ENCODE measurements at places on chromosomes 5 and 9.
A peak's percentile ranks its signal among the peaks of the same experiment; 100 is the strongest.

DNA sequence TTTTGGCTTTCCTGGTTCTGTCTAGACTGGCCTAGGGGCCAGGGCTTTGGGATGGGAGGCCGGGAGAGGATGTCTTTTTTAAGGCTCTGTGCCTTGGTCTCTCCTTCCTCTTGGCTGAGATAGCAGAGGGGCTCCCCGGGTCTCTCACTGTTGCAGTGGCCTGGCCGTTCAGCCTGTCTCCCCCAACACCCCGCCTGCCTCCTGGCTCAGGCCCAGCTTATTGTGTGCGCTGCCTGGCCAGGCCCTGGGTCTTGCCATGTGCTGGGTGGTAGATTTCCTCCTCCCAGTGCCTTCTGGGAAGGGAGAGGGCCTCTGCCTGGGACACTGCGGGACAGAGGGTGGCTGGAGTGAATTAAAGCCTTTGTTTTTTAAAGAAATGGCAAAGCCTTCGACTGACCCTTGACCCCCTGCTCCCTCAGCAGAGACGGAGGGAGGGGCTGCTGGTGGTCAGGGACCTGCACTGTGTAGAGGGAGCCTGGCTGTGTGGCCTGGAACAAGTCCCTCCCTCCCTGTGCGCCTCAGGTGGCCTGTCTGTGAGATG lies 11.1 kb downstream of the FPGS start:
- DNase-seq, result no peak

DNA sequence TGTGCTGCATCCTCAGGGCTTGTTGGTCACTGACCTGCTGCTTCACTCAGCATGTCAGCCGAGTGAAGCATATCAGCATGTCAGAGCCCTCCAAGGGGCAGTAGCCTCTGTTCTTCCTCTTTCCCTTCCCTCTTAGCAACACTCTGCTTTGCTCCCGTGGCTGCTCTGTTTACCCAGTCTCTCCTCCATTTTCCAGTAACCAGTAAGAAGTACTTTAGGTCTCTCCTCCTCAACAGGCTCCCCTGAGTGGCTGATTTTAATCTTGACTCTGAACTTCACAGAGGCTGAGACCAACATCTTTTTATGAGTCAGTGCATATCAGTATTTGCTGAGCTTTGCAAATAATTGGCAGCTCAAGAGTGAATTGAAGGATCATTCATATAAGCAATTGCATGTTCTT lies 18.6 kb upstream of the ADRB2 start:
- no peak for DNase-seq

DNA sequence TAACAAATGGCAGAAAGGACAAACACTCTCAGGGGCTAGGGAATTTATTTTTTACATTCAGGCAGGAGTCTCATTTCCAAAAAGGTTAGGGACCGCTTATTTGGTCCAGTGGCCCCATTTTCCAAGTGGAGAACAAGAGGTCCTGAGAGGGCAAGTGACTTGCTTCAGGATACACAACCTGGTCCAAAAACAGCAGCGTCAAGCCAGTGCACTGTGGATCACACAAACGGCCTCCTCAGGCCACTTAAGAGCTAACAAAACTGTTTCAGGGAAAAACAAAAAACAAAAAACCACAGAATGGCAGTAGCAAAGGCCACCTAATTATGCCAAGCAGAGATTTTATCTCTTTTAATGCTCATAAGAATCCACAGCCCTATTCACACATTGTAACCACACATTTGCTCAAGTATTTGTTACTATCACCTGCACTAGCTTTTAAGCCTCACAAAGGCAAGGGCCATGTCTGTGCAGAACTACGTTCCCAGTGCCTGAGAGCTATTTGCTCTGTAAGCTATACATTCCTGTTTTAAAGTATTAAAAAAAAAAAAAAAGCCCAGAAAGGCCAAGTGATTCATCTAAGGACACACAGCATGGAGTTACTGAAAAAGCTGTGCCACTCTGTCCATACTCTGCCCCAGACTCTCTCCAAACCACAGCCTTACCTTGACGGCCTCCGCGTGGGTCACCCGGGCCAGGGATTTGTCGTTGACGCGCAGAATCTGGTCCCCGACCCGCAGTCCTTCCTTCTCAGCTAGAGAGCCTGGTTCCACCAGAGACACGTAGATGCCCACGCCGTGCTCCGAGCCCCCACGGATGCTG lies 1.5 kb downstream of the WHRN start:
- DNase-seq, result no peak

GRCh38 chr5:172163346-172163745 lies 24.7 kb downstream of the STK10 start:
- no peak for DNase-seq

DNA sequence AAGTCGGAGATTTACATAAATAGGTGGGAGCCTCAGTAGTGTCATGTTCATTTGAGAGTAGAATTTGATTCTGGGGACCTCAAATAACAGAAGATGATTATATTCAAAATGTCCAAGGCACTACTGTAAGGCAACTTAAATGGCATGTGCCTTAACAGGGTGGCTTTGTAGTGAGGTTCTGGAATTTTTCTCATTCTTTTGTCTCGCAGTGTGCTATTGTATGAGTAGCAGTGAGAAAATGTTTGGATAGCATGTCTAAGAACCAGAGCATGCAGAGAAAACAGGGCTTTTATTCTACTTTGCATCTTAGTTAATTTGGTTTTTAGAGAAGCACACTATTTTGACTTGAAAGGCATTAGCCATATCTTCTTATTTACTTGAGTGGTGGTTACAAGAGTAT lies 25.0 kb downstream of the MAST4 start:
- DNase-seq, result no peak

DNA sequence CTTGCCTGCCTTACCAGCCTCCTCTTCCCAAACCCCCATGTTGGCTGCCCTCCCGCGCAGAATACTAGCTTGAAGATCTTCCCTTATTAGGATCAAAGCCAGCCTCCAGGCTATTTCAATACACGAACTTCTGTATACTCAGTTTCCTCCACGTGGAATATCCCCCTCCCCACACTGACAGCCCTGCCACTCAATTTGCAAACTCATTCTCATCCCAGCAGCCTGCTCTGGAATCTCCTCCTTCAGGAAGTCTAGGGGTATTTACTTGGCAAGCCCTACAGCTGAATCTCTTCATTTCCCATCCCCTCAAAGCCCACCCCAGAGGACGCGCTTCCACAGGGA lies 157.0 kb upstream of the SMIM23 start:
- DNase-seq, result no peak

- DNase-seq, result no peak
These were observed 47.7 kb downstream of the SRFBP1 start for GRCh38 chr5:122009436-122009835.

DNA sequence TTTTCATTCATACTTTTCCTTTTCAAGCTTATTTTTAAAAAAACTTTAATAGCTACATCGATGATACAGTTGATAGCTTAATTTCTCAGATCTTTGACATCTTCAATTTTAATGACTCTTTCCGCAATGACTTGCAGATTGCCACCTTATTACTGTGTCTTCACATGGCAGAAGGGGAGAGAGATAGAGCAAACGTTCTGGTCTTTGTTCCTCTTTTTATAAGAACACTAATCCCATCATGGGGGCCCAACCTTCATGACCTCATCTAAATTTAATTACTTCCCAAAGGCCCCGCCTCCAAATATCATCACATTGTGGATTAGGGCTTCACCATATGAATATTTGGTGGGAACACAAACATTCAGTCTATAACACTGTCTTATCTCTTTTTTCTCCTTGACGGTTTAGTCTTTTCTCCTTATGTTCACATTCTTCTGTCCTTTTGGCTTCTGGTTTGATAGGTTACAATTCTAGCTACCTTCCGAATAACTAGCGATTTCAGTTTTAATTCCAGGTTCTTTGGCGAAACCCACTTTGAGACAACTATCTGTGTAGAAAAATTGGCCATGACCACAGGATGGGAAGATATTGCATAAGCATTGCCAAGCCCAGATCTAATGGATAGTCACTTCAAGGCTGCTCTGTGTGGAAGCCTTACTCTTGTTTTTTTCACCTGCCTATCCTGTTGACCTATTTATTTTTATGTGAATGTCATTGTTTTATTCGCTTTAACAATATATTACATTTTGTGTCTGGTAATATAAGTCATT lies 5.0 kb downstream of the ZNF189 start:
- no peak for DNase-seq

DNA sequence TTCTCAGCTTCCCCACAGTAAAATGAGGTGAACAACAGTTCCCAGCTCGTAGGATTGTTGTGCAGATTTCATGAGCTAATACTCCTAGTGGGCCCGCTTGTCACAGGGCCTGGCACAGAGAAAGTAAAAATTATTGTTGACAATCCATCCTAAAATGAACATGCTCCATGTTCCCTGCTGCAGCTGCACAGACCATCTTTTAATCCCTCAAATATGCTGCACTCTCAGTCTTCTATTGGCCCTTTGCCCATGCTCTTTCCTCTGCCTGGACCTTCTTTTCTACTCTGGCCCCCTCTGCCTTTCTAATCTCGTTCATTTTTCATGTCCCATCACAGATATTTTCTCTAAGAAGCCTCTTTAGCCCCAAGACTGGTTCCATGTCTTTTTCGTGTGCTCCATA lies 117.7 kb upstream of the NR3C1 start:
- DNase-seq, result no peak

DNA sequence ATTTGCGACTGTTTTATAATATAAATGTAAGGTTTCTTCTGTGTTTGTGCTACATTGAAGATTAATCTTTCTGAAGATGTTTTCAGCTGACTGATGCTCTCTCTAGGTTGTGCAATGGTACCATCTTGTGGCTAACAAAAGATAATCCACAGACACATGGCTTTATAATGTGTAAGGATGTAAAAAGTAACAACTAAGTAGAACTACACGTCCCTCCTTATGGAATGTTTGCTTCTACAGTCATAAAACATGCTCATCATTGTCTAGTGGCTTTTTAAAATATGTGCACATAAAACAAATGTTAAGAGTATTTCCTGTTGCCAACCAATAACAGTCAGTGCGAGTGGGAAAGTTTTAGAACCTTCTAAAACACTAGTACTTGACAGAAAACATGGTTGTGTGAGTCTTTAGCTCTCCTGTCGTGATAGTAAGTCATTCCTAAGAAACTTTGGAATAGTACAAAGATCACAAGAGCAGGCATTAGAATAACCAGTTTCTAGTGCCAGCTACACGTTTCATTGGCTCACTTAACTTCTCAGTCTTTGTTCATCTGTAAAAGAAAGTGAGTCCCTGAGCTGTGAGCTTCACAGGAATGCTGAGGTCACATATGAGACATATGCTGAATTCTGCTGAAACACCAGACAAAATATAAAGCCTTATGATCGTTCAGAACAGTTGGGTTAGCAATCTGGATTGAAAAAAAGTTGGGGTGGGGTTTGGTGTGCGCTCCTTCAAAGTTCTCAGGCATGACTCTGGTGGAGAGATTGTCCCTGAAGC lies 75.7 kb upstream of the GLIS3 start:
- peak; percentile 12 for DNase-seq

- DNase-seq, result no peak
These were observed 73.8 kb downstream of the LHFPL2 start for GRCh38 chr5:78574731-78575161.

GRCh38 chr5:162668926-162669325 lies 601.4 kb downstream of the GABRG2 start:
- no peak for DNase-seq

DNA sequence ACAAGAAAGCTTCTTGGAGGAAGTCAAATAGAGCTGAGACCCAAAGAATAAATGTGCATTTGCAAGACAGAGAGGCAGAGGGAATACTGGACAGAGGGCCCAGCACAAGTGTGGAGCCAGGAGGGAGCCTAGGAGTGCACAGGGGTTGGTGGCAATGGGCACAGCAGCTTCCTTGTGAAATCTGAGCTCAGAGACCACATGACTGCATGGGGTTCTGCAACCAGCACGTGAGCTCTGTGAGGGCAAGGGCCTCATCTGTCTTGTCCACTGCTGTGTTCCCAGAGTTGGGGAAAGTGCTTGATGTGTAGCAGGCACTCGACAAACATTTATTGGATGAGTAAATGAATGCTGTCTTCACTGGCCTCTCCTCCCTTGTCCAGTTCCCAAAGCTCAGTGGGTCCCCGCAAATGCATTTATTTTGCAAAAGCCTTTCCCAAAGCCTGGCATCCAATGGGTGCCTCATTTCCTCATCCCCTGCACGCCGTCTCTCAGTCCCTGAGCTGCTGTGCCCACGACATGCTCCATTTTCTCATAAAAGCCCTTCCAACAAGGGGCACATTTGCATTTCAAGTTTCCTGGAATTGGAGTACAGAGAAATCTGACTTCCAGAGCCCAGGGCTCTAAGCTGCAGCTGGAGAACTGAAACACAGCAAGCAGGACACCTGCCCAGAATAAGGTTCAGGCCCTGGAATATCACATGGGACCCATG lies 58.5 kb downstream of the KCNIP1 start:
- no peak for DNase-seq

DNA sequence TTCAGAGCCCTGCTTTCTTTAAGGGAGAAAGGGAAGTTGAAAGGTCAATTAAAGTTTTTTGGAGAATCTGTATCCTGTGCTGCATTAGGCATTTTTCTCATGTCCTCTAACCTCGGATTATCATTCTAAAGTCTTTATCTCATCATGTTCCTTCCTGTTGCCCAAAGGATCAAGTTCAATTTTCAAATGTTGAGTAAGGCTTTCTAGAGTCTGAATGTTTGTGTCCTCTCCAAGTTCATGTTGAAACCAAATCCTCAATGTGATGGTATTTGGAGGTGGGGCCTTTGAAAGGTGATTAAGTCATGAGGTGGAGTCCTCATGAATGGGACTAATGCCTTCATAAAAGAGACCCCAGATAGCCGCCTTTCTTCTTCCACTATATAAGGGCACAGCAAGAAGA lies 20.2 kb upstream of the TNC start:
- no peak for DNase-seq

DNA sequence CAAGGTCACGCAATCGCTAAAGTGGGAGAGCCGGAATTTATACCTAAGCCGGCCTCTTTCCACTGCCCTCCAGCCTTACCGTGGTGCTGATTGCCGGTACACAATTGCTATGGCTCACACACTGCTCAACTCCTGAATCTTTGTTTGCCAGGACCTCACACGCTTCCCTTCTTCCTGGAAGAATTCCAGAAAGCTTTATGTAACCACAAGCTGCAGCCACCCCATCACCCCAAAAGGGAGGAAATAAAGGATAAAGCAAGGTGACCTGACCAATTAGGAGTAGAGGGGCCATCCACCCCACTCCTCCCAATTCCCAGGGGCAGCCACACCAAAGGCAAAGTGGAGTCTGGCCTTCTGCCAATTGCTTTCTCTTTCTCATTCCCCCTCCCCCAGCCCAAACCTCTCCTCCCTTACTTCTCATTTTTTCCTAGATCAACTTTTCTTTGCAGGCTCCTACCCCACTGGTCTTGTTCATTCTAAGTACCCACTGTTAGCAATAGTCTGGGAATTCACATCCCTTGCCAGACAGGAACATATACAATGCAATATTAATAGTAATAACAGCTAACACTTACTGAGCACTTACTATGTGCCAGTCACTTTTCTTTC lies 18.0 kb upstream of the CDC23 start:
- no peak for DNase-seq
